CD4-positive, alpha-beta T cell treated with Interleukin-10 for 1 hour (primary cell): ENCODE measurements at places on chromosomes 7 and 10.

- DNase-seq = no peak
Observed at GRCh38 chr7:96009148-96009547, 236.8 kb downstream of the DYNC1I1 start.

DNA sequence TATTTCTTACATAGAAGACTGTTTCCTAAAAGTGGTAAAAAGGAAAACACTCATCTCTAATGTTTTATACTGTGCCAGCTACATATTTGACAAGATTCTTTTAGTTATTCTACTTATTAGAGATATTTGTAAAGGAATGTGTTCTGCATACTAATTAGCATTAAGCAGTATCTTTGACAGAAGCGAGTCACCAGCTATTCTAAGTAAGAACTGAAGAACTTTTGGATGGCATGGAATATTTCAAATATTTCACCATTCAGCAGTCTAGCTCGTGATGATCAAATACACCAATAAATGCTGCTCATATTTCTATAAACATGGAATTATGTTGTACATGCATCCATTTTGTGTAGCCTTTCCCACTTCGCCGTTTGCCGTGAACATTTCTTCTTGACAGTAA, 241.6 kb upstream of the TCF7L2 start:
- no peak for DNase-seq

DNA sequence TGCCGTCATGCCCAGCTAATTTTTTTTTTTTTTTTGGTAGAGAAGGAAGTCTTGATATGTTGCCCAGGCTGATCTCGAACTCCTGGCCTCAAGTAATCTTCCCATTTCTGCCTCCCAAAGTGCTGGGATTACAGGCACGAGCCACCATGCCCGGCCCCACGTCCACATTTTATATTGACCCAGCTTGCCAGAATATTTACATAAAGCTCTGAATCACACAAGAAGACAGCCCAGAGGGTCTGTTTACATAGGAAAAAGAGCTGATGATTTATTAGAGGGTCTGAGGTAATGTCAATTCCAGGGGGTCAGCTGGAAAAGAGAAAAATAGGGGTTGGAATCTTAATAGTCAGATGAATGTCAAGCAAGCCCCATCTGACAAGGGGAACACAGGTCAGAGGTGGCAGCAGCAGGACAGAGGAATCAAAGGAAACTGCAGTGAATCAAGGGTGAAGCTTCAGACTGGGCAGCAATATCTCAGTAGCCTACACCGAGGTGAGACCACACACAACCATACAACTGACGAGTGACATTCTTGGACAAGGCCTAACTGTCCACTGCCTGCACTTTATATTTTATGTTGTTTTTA, 15.8 kb upstream of the SLF2 start:
- no peak for DNase-seq

- DNase-seq = no peak
Observed at GRCh38 chr10:96073722-96074121, 30.3 kb downstream of the CCNJ start.

DNA sequence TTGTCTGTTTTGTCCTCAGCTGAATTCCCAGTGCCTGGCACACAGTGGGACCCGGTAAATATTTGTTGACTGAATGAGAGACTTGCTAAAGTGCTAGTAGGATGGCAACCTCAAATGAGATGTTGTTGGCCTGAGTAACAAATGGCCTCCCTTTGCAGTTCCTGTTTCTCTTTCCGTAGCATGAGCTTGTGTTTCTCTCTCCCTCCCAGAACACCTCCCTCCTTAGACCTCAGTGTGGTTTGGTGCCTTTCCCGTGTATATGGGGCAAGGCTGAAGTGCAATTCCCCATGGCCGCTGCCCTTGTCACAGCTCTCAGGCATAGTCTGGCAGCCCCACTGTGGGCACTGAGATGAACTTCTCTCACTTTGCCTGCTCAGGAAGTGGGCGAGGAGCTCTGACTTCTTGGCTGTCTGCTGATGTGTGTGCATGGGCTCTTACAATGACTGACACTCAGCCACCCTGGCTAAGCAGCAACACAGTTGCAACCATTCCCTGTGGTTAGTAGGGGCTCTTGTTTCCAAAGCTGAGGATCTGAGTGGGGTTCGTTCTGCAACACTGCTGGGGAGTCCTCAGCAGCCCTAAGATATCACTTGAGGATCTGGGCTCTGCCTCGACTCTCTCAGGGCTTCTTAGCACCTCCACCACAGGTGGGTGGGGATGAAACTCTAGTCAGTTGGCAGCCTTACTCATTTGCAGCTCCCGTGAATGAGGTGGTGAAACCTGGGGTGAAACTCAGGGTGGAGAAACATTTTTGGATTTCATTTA, 136.1 kb downstream of the ICA1 start:
- peak; percentile 85 for DNase-seq

DNA sequence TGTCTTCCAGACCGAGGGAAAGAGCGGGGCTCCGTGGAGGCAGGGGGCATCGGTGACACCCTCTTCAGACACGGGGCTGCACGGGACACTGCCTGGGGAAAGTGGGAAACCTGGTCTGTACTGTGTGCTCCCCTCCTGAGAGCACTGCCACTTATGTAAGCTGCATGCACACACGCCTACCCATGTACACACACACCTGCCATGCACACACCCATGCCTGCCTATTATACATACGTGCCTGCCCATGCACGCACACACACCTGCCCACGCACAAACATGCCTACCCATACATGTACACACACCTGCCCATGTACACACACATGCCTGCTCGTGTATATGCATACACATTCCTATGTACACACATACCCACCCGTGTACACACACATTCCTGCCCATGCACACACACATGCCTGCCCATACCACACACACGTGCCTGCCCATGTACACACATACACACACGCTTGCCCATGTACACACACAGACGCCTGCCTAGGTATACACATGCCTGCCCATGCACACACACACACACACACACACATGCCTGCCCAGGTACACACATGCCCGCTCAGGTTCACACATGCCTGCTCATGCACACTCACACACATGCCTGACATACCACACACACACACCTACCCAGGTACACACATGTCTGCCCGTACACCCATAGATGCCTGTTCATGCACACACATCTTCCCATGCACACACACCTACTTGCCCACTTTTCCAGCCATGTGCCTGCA, 35.5 kb upstream of the CALN1 start:
- no peak for DNase-seq

GRCh38 chr10:103416436-103417147, 20.2 kb downstream of the PDCD11 start:
- peak; percentile 76 for DNase-seq

DNA sequence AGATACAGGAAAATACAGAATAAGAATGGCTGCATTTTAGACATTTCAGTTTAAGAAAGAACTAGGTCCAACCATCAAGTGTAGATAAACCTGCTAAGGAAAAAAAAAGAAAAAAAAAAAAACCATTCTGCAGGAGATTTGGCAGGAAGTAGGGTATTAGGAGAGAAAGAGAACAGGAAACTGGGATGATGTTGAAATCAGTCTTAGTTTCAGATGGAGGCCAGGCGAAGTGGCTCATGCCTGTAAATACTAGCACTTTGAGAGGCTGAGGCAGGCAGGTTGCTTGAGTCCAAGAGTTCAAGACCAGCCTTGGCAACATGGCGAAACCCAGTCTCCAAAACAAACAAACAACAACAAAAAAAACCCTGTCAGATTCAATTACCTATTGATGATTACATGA, 120.2 kb downstream of the RAB11FIP2 start:
- no peak for DNase-seq

DNA sequence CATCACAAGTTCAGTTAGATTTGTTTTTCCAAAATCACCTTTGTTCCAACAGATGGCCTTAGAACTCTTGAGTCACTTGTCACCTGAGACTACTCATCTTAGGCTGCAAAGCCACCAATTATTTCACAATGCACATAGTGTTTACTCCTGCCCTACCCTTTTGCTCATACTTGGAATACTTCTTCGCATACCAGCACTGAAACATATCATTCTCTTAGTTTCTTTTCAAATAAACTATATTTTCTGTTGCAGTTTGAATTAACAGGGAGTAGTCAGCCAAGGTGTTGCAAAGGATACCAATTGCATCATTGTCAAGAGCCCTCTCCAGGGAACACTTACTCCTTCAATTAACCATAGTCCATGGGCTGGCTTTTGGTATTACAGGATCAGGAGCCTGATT, 71.0 kb downstream of the CASD1 start:
- no peak for DNase-seq

- no peak for DNase-seq
Observed at GRCh38 chr10:71667387-71667752, 52.2 kb downstream of the C10orf105 start.

DNA sequence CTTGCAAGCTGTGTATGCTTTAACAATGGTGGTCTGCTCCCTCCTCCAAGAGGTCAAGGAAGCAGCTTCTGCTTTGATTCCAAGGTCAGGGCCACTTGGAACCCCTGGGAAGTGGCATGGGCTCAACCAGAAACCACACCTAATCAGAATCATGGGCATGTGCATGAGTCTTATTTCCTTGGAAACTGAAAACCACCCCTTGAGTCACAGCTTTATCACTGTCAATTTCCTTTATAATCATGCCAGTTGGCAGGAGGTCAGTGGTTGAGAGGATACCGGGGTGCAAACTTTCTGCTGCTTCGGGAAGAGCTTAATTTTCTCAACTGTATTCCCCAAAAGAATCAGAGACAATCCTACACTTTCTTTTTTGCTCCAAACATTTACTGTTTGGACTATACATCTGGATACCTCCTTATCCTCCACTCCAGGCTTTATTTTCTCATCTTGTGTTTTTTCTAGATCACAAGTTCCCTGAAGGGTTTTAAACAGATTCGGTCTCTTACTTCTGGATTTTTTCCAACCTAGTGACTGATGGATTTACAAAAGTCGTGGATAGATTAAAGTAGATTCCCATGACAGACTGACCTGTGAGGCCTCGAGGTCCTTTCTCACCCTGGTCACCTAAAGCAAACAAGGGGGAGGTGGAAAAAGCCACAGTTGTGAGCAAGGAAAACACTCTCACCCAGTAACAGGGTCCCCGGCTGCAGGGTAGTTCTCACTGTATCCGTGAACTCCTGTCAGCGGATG, 36.0 kb downstream of the COL17A1 start:
- no peak for DNase-seq

DNA sequence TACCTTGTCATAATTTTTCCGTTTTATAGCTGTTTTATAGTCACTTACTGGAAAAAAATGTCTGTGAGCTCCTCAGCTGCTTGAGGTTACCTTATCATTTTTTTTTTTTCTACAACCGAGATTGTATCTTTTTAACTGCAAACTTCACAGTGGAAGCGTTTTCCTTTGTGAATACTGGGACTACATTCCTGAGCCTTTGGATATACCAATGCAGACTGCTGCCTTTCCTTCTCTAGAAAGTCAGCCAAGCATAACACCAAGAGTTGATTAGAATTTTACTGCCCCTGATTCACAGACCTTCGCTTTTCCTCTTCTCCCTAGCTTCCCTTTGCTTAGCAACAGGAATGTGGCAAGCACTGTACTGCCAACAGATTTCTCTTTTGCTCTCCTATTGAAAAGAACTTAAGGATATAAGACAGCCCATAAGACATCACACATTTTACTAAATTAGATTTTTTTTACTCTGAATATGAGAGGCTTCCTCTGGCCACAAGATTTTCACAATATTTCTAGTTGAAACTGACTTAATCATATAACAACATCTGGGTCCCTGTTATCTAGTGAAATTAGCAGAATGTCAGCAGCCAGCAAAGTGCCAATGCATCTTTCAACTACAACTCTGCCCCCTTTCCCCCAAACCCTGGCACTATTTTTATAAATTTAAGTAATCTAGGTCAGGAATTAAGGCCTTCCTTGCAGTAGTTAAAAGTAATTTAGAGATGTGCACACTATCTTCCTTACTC, 170.6 kb downstream of the PRKG1 start:
- no peak for DNase-seq

GRCh38 chr7:101669307-101669706, 40.2 kb upstream of the MYL10 start:
- no peak for DNase-seq

- DNase-seq = no peak
Observed at GRCh38 chr7:51639661-51640334, 323.2 kb upstream of the COBL start.

DNA sequence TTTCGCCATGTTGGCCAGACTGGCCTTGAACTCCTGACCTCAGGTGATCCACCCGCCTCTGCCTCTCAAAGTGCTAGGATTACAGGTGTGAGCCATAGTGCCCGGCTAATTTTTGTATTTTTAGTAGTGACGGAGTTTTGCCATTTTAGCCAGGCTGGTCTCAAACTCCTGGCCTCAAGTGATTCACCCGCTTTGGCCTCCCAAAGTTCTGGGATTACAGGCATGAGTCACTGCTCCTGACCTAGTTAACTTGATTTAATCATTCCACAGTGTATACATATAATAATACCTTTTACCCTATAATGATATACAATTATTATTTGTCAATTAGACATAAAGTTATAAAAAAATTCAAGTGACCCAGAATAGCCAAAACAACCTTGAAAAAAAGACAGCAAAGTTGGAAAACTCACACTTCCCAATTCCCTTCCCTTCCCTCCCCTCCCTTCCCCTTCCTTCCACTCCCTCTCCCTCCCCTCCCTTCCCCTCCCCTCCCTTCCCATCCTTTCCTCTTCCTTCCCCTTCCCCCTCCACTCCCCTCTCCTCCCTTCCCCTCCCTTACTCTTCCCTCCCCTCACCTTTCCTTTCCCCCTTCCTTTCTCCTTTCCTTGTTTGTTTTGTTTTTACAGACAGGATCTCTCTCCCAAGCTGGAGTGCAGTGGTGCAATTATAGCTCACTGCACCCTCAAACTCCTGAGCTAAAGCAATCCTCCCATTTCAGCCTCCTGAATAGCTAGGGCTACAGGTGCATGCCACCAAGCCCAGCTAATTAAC, 14.8 kb upstream of the ZMIZ2 start:
- no peak for DNase-seq

GRCh38 chr10:88923520-88923919, 29.1 kb downstream of the ACTA2 start:
- DNase-seq = no peak

- no peak for DNase-seq
Observed at GRCh38 chr10:49408519-49409306, 12.8 kb upstream of the DRGX start.

DNA sequence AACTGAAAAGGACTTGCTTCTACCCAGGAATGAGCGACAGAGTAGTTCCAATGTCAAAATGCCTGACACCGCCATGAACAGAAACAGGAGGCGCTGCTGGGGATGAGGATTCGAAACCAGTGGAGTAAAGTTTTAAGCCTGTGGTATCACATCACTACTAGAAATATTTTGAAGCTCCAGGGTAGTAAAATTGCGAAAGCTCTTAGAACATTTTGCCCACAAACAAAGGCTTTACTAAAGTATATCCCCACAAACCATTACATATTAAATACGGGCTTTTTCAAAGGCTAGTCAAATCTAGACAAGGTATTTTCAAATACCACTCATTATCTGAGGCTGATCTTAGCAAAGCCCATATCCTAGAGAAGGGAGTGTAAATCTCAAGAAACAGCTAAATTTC, 2.4 kb downstream of the PRDX3 start:
- DNase-seq = no peak
